ENCODE measurements at places on chromosomes 6 and 20. TPM values are rescaled to one million over a fixed set of nuclear protein-coding genes. Genes with fewer than 3 reads are reported as not detected.

The RTF2 gene
- total RNA-seq, result 67.0 TPM

The FBXL4 gene
- 21.6 TPM for total RNA-seq

The THEMIS gene
- total RNA-seq, result 58.7 TPM

The ADGRG6 gene
- total RNA-seq, result 0.47 TPM

The VSX1 gene
- total RNA-seq, result not detected

The FRS3 gene
- total RNA-seq, result 8.9 TPM

The RSPO3 gene
- total RNA-seq, result not detected
